Karpas-422 (cell line): ENCODE measurements at places on chromosomes 4 and X. TPM values are rescaled to one million over a fixed set of nuclear protein-coding genes. Genes with fewer than 3 reads are reported as not detected.

Gene FHIP1A
- not detected in 2 replicates for total RNA-seq

DNA sequence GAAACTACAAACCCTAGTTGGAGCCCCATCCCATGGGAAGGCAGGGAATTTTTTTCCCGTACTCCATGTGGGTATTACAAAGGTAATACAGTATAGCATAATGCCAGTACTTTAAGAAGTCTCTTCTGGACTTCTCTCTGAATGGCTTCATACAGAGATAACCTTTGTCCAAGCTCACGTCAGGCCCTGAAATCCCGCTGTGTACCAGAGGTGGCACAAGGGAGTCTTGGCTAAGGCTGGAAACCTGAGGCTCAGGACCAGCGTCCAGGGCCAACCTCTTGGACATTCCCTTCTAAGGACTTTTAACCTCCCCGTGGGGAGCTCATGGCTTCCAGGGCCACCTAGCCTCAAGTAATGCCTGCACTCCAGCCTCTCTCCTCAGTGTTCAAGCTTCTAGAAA, 338.9 kb upstream of the FAM241A start:
- H3K4me1 ChIP-seq, result no peaks in the 10 kb centered on the region
- H3K4me3 ChIP-seq, result no peak overlapping the region
- DNase-seq, result no peak
- H3K36me3 ChIP-seq, result no peaks in the 10 kb centered on the region
- no peaks in the 10 kb centered on the region for H3K27me3 ChIP-seq

DNA sequence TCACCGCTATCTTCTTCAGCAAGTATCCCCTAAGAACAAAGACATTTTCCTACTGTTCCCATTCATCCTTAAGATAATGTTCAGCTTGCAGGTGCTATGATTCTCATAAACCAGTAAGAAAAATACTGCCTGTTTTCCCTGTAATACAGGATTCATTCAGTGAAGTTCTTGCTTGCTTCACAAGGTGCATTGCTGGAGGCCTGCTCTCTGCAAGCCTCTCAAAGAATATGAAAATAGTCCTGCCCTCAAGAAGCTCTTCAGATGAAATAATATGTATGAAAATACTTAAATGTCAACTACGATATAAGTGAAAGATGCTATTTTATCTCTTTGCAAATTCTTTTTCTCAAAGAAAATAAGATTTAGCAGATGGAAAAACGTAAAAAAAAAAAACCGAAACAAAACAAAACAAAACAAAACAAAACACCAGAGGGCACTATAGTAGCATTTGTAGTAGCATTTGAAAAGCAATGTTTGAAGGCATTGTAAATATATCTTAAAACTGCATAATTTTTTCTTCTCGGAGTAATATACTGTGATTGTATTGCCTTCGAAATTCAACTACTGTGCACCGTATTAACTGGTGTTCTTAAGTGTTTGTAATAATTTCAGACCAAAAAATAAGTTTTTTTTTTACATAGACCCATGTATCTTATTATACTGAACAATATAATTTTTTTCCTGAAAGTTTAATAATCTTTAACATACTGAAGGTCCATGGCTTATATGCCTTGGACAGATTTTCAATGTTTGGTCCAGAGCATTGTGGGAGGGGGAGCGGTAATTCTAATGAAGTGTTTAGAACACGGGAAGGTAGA, 26.0 kb downstream of the ADH4 start:
- no peaks in the 10 kb centered on the region for H3K27me3 ChIP-seq
- H3K36me3 ChIP-seq, result no peaks in the 10 kb centered on the region
- DNase-seq, result peak; percentile 68
- no peak overlapping the region for H3K27ac ChIP-seq
- H3K4me1 ChIP-seq, result no peaks in the 10 kb centered on the region

Gene NPNT
- not detected in 2 replicates for total RNA-seq

GRCh38 chrX:124216396-124217115, 115.9 kb upstream of the TEX13D start:
- H3K27me3 ChIP-seq, result no peaks in the 10 kb centered on the region
- no peak for DNase-seq
- no peak overlapping the region for H3K27ac ChIP-seq
- H3K4me3 ChIP-seq, result no peak overlapping the region
- H3K4me1 ChIP-seq, result peaks cover 6% of the 10 kb centered on the region
- no peaks in the 10 kb centered on the region for H3K36me3 ChIP-seq

DNA sequence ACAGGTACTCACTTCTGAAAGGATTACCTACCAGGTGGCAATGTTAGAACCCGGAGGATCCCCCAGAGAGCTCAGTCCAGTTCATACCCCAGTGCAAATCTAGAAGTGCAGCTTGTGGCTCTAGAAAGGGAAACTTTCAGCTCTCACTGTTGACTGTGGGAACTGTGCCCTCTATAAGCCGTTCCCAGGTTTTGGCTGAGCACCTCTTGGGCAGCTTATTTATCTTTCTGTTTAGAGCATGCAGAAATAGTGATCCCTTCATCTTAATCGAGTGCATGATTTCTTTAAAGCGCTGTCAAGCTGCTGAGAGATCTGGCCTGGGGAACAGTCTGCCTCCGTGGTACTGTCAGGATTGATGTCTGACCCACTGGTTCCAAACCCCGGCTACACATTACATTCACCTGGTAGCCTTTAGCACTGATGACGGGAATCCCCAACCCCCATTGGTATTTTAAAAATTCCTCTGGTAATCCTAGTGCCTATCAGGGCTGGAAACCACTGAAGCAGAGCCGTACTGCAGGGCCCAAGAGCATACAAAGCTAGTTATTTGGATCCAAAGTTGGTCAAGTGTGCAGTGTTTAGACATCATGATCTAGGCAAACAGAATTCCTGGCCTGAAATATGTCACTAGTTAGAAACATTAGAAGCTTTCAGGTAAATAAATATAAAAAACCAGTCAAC, 103.2 kb downstream of the KLHL8 start:
- H3K4me3 ChIP-seq, result no peak overlapping the region
- H3K27me3 ChIP-seq, result no peaks in the 10 kb centered on the region
- no peak overlapping the region for H3K27ac ChIP-seq
- H3K36me3 ChIP-seq, result no peaks in the 10 kb centered on the region

- no peaks in the 10 kb centered on the region for H3K4me1 ChIP-seq
- no peak overlapping the region for H3K27ac ChIP-seq
- no peak overlapping the region for H3K4me3 ChIP-seq
- no peaks in the 10 kb centered on the region for H3K36me3 ChIP-seq
- H3K27me3 ChIP-seq, result no peaks in the 10 kb centered on the region
Measured at GRCh38 chr4:149062997-149063396, 620.8 kb upstream of the NR3C2 start.

DNA sequence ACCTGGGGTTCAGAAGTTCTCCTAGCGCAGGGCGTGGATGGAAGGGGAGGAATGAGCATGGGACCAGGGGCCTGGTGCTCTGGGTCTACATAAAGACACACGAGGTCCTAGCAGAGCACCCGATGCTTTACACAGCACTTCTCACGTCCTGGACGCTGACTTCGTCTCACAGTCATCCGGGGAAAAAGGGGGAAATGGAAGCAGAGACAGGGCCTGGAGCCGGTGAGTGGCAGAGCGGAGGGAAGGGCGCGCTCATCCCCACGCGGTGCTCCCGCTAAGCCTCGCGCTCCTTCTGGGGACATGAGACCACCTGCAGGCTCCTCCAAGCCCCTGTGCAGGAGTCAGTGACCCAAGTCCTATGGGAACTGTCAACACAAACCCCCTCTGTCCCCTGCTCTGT, 157.7 kb downstream of the AFAP1 start:
- H3K27me3 ChIP-seq, result no peaks in the 10 kb centered on the region
- no peak for DNase-seq
- no peak overlapping the region for H3K27ac ChIP-seq
- H3K4me3 ChIP-seq, result no peak overlapping the region

Gene TRIM60
- total RNA-seq, result not detected in 2 replicates

GRCh38 chr4:152117933-152118507, 357.2 kb upstream of the GATB start:
- no peaks in the 10 kb centered on the region for H3K27me3 ChIP-seq
- no peaks in the 10 kb centered on the region for H3K36me3 ChIP-seq
- DNase-seq, result no peak
- H3K4me3 ChIP-seq, result no peak overlapping the region
- H3K4me1 ChIP-seq, result no peaks in the 10 kb centered on the region
- no peak overlapping the region for H3K27ac ChIP-seq

Gene PRMT9
- 13.7 and 21.7 TPM in 2 replicates for total RNA-seq

DNA sequence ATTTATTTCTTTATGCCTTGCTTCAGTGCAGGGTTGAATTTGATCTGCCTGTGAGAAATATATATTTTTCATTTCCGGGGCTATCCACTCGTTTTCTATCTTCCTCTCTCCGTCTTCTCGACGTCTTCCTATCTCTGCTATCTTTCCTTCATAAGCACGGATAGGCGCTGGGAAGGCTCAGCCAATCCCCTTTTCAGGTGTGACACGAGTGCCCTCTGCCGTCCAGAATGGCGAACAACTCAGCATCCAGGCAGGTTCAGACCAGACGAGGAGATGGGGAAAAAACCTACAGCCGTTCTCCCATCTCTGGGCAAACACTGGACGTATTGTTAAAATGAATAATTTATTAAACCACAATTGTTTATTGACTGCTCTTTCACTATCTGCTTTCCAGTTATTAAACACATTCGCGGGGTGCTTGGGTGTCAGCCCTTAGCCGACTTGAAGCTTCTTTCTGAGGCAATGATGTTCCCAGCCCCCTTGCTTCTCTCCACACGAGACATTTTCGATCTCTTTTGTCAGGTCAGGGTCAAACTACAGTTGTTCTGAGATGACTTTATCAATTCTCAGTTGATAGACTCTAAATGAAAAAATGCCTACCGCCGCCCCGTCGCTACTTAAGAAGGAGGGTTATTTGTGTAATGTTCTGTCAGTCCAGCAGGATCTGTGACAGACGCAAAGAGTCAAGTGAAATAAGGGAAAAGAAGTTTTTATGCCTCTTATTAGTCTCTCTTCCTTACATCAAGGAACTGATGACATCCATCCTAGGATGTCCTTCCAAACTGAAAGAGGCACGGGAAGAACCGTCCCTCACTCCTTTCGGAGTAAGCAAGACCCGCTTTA, 96.3 kb upstream of the NOCT start:
- no peak overlapping the region for H3K4me3 ChIP-seq
- H3K36me3 ChIP-seq, result no peaks in the 10 kb centered on the region
- DNase-seq, result peak; percentile 79
- H3K27me3 ChIP-seq, result no peaks in the 10 kb centered on the region
- H3K4me1 ChIP-seq, result no peaks in the 10 kb centered on the region

Gene SLC25A43
- 3.4 and 8.3 TPM in 2 replicates for total RNA-seq

Gene CT83
- total RNA-seq, result not detected in 2 replicates

- H3K27me3 ChIP-seq, result no peaks in the 10 kb centered on the region
- no peak overlapping the region for H3K27ac ChIP-seq
- no peak for DNase-seq
- no peaks in the 10 kb centered on the region for H3K36me3 ChIP-seq
- H3K4me3 ChIP-seq, result no peak overlapping the region
- peaks cover 14% of the 10 kb centered on the region for H3K4me1 ChIP-seq
Measured at GRCh38 chr4:39942507-39942906, 35.2 kb downstream of the PDS5A start.

GRCh38 chr4:2867758-2868491, 24.3 kb downstream of the ADD1 start:
- peaks cover 4% of the 10 kb centered on the region; the same call in 1 of the 2 replicates for H3K4me1 ChIP-seq
- DNase-seq, result no peak
- no peak overlapping the region for H3K4me3 ChIP-seq
- no peaks in the 10 kb centered on the region for H3K36me3 ChIP-seq
- H3K27ac ChIP-seq, result no peak overlapping the region
- H3K27me3 ChIP-seq, result no peaks in the 10 kb centered on the region
